T-helper 9 cell (primary cell): ENCODE measurements at places on chromosomes 7 and 10.

DNA sequence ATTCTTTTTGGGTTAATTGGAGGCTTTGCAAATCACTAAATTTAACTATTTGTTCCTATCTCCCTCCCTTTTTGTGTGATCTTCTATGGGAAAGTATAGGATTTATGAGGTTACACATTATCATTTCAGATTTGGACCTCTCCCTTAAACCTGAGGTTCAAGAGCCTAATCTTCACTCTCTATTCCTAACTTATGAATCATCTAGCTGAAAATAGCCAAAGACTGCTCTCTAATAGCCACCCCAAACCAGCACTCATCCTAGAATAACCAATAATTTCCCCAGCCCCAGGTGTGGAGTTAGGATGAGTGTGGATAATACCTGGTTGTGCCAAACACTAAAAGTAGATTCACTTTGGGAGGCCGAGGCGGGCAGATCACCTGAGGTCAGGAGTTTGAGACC, 499.2 kb downstream of the GFRA1 start:
- DNase-seq = no peak

- DNase-seq = no peak
These were observed 53.1 kb downstream of the PRF1 start for GRCh38 chr10:70549351-70549961.

- no peak for DNase-seq
These were observed 81.9 kb upstream of the DUSP5 start for GRCh38 chr10:110415809-110416208.

- DNase-seq = no peak
These were observed 58.4 kb downstream of the CHCHD3 start for GRCh38 chr7:133023370-133024071.

DNA sequence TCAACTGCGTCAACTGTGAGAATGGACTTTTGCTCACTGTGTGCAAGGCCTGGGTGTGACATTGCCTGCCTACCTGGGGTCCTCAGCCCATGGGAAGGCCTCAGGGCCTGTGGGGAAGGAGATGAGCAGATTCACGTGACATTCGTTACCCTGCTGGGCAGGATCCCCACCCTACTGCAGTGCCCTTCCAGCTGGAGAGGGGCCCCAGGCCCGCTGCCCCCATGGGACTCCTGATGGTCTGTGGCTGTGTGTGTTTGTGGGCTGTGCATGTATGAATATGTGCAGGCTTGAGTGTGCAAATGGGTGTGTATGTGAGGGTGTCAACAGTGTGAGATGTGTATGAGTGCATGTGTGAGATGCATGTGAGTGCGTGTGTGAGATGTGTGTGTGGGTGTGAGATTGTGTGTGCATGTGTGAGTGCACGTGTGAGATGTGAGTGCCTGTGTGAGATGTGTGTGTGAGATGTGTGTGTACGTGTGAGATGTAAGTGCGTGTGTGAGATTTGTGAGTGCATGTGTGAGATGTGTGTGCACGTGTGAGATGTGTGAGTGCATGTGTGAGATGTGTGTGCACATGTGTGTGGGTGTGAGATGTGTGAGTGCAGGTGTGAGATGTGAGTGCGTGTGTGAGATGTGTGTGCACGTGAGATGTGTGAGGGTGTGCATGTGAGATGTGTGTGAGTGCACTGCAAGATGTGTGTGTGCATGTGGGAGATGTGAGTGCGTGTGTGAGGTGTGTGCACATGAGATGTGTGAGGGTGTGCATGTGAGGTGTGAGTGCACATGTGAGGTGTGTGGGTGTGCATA, 29.7 kb downstream of the PPIF start:
- no peak for DNase-seq

- no peak for DNase-seq
These were observed 12.0 kb downstream of the TBX20 start for GRCh38 chr7:35241884-35242283.

GRCh38 chr7:42805601-42806000, 106.3 kb downstream of the C7orf25 start:
- DNase-seq = no peak

DNA sequence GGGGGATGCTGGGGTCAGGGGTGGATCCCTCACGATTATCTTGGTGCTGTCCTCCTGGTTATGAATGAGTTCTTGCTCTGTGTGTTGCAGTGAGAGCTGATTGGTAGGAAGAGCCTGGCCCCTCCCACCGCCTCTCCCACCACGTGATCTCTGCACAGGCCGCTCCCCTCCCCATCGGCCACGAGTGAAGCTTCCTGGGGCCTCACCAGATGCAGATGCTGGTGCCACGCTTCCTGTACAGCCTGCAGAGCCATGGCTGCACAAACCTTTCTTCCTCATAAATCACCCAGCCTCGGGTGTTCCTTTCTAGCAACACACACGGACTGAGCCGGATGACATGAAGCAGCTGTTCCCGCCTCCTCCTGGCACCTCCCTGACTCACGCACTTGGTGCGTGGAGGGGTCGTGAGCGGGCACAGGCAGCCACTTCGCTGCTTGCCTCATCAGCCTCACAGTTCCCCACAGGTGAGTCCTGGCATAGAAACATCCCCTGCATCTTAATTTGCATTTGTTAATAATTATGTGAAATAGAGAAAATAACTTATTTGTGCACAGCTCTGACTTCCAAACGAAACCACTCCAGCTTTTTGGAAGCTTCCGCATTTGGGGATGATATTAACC, 210.8 kb downstream of the ADARB2 start:
- no peak for DNase-seq

- no peak for DNase-seq
These were observed 40.2 kb downstream of the FAS start for GRCh38 chr10:89030791-89031190.

- DNase-seq = no peak
These were observed 33.4 kb upstream of the WASL start for GRCh38 chr7:123782071-123782798.

DNA sequence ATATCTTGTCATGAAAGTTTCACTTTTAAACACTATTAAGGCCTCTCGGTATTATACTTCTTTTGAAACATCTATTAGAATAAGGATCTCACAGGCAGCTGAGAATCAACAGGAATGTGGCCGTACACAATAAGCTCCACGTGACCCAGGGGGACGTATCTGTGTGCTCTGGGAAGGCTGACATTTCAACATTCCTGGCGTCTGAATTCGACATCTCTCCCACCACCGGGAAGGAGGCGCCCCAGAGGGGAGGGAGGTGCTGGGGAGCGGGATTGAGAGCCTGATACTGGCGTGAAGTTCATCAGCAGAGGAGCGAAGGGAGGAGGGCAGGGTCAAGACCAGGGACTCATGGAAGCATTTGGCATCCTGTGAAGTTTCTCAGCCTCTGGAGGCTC, 401.3 kb downstream of the DNAJB6 start:
- DNase-seq = no peak

- DNase-seq = no peak
These were observed 757 bp upstream of the GRID1 start for GRCh38 chr10:86367152-86367951.

- no peak for DNase-seq
These were observed 9.1 kb downstream of the C10orf90 start for GRCh38 chr10:126661356-126661755.

DNA sequence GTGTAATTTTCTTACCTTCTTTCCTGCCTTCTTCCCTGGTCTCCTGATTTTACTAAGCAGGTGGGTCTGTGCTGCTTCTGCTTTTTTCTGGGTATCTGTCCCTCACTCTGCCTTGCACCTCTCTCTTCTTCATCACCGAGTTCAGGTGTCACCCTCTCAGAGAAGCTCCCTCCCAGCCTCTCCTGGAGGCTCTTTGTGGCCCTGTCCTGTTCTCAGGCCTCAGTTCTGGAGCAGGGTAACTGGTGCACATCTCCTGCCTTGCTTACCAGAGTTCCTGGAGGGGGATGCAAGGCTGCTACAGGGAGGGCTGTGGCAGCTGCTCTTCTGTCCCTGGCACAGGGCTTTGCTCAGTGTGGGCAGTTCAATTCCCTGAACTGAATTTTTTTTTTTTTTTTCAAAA, 66.1 kb downstream of the RBM33 start:
- no peak for DNase-seq

- no peak for DNase-seq
These were observed 150.0 kb upstream of the LAMB4 start for GRCh38 chr7:108280136-108280535.

- DNase-seq = no peak
These were observed 227.5 kb downstream of the WDR11 start for GRCh38 chr10:121078672-121079102.

GRCh38 chr10:102581981-102582580, 62.2 kb upstream of the TRIM8 start:
- DNase-seq = no peak

DNA sequence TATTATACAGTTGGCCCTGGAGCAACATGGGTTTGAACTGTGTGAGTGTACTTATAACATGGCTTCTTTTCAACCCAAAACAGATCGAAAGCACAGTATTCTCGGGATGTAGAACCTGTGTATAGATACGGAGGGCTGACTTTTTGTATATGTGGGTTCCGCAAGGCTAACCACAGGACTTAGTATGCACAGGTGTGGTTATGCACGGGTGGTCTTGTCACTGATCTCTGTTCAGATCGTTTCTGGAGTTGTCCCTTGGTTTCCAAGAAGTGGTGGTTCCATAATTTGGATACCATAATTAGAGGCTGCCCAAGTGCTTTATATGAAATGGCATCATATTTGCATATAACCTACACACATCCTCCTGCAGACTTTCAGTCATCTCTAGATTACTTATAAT, 10.9 kb upstream of the BHLHA15 start:
- DNase-seq = no peak

DNA sequence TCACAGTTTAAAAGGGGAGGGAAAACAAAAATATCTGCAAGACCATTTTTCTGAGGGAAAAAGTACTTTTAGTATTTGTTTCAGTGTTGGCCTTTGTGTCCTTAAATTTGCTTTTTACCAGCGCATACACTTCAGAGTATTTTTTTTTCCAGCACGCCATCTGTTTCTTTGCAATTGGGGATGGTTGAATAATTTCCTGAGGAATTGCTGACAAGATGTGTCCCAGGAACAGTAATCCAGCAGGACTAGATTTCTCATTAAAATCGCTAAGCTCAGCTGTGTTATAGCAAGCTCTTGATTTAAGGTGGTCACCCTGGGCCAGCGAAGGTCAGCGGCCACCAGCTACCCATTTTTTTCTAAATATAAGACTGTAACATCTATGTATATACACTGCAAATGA, 156.9 kb upstream of the RHOBTB1 start:
- DNase-seq = no peak

GRCh38 chr10:78844960-78845607, 223.7 kb upstream of the ZMIZ1 start:
- DNase-seq = no peak

DNA sequence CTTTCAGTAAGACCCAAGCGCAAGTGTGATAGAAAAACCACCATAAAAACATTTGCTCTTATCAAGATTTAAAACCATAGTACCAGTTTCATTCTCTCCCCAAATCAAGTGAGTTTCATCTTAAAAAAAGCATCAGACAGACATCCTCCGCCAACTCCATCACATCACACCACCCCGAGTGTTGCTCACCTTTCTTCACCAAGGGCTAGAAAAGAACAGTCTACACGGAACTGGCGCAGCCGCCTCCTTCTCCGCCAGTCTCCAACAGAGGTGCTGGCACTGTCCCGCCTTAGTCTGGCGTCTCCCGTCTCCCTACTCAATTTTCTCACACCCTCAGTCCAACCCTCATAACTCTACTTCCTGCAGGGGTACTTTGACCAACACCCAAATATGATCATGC, 46.9 kb upstream of the WIPI2 start:
- DNase-seq = peak; percentile 35

GRCh38 chr10:83023662-83024061, 1115.6 kb upstream of the GHITM start:
- no peak for DNase-seq

- no peak for DNase-seq
These were observed 147.6 kb downstream of the DIP2C start for GRCh38 chr10:541750-542371.

DNA sequence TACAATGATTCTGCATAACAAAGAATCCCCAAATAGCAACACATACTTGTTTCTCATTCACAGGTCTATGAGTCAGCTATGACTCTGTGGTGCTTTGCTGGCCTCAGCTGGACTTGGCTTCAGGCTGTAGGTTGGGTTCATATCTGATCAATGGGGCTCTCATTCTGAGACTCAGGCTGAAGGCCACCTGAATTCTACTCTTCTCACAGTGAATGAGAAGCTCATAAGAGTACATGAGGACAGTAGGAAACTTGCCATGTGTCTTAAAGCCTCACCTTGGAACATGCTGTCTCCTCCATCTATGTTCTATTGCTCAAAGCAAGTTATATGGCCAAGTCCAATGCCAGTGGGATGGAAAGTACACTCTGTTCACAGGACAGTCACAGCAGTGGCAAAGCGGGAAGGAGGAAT, 292.9 kb downstream of the BMPER start:
- no peak for DNase-seq

DNA sequence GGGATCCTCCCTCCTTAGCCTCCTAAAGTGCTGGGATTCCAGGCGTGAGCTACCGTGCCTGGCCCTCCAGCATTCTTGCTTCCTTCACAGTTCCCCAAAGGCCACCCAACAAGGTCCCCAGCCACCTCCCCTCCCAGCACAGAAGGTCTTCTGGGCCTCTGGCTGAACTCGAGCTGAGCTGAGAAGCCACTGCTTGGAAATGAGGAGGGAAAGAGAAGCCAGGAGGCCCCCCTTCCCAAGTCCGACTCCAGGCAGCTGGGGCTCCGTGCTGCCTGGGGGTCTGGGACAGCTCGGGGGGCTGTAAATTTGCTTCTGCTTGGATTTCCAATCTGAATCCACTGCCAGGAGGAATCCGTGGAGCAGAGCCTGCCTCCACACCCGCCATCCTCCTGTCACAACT, 5.5 kb upstream of the EPO start:
- DNase-seq = no peak

DNA sequence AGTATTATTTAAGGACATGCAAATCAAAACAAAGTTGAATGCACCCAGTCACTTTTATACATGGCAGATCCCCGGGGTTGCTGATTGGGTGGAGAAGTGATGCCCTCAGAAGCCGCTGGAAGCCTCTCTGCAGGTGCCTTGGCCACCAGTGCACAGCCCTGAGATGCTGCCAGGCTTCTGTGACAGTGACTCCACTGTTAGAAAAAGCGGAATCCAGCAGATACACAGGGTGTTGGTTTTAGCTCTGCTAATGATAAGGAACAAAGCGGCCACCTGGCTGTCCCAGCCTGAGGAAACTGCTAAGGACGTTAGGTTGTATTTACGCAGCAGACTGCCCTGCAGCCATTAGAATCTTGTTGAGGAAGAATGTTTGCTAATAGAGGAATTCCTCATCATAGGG, 47.5 kb downstream of the JAKMIP3 start:
- DNase-seq = no peak

GRCh38 chr10:73494213-73494612, 1.6 kb downstream of the PPP3CB start:
- DNase-seq = no peak

DNA sequence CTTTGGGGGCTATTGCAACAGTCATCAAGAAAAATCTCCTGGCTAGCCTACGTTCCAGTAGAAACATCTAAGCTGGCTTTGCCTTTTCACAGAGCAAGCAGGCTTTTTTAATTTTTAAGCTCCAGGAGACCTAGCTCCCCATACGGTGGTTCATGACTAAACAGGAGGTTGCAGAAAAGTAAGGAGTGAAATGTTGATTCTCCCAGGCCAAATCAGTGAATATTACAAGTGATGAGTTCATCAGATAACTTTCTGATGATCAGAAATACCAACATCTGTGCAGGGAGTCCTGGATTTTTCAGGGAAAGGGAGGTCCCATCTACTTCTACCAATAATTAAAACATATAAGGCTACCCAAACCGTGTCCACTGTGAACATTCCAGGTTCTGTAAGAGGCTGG, 477.3 kb upstream of the CELF2 start:
- DNase-seq = no peak

- no peak for DNase-seq
These were observed 51.2 kb upstream of the LBX1 start for GRCh38 chr10:101280511-101280910.

GRCh38 chr10:49595003-49595712, 15.0 kb upstream of the SLC18A3 start:
- no peak for DNase-seq
